ENCODE measurements at places on chromosomes 16 and 17.

- no peak for DNase-seq
These were observed 28.5 kb upstream of the ELAC2 start for GRCh38 chr17:13046361-13046760.

DNA sequence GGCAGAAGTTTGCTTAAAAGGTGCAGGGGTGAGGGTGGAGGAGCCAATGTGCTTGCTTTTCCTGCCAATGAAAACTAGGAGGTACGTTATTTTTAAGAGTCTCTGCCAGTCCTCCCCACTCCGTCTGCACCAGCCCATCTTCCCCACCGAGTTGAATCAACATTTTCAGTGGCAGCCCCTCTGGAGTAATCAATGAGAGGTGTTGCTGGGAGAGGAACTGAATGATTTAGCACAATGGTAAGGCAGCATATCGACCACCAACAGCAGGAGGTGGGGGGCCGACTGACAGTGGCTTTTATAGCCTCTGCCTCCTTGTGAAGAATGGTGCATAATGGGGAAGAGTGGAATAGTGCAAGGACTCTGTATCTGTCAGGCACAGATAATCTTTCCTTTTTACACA lies 1465.0 kb upstream of the GOT2 start:
- DNase-seq: no peak

- DNase-seq: no peak
These were observed 595.7 kb upstream of the CDH5 start for GRCh38 chr16:65770752-65771151.

GRCh38 chr16:13480801-13481200 lies 439.2 kb upstream of the ERCC4 start:
- no peak for DNase-seq

DNA sequence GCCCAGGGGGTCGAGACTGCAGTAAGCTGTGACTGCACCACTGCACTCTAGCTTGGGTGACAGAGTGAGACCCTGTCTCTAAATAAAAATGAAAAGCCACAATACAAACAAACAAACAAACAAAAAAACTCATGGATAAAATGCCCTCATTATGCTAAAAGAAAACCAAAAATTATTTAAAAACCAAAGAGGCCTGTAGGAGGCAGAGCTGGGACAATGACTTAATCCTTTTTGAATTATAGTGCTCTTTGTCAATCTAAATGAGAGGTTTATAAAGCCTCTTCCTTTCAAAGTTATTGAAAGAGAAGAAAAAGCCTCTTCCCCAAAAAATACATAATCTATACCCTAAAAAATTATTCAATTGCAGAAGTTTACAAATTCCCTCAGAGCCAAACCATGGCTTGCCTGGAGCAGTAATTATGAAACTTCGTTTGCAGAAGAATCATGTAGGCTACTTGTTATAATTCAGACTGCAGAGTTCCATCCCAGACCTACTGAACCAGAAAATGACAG lies 18.5 kb downstream of the CRLF3 start:
- no peak for DNase-seq

All from NCI-H2171 (cell line).